ENCODE measurements at places on chromosomes 11 and 22.
A peak's percentile ranks its signal among the peaks of the same experiment; 100 is the strongest.

- peak; percentile 75 for DNase-seq
Observed at GRCh38 chr11:64864473-64865285, 13.7 kb downstream of the EHD1 start.

DNA sequence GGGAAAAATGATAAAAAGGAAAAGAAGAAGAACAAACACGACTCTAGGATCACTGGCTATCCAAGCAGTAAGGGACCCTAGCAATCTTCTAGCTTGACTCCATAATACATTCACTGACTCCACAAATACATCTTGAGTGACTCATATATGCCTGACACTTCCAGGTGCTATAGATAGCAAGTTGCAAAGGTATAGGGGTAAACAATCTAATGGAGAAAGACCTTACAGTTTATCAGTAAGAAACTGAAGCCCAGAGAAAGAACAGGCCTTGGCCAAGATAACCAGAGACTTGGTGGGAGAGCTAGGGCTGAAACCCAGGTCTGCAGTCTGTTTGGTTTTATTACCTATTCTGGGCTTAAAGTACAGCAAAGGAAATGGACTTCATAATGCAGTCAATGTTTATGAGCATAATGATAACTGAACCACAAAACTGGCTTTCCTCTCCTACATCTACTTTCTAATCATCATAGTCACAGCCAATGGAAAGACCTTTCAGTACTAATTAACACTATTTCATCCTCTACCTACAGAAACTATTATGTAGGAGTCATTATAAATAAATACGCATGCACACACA lies 19.7 kb upstream of the SLC5A1 start:
- no peak for DNase-seq

- no peak for DNase-seq
Observed at GRCh38 chr11:32081129-32081641, 9.7 kb upstream of the RCN1 start.

- DNase-seq = no peak
Observed at GRCh38 chr22:46879083-46879482, 116.6 kb downstream of the TBC1D22A start.

GRCh38 chr11:17443000-17443399 lies 33.6 kb downstream of the ABCC8 start:
- no peak for DNase-seq

GRCh38 chr11:20601221-20601914 lies 2.0 kb downstream of the SLC6A5 start:
- no peak for DNase-seq

GRCh38 chr11:65649656-65650546 lies 12.0 kb downstream of the SIPA1 start:
- DNase-seq = no peak

DNA sequence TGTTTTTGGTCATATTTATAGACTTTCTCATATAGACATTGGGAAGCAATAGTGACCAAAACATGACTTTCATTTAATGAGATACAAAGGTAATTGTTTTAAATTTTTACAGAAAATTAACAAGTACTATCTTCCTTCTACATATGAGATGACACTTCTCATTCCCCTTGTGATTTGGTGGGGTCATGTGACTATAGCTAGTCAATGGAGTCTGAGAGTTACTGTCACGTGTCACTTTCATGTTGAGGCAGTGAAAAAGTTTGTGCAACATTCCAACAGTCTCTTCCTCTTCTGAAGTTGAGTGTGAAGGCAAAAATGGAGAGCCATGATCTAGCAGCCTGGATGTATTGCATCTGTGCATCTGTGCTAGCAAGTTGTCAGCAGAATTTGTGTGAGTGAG lies 618.3 kb upstream of the LRRC4C start:
- no peak for DNase-seq

DNA sequence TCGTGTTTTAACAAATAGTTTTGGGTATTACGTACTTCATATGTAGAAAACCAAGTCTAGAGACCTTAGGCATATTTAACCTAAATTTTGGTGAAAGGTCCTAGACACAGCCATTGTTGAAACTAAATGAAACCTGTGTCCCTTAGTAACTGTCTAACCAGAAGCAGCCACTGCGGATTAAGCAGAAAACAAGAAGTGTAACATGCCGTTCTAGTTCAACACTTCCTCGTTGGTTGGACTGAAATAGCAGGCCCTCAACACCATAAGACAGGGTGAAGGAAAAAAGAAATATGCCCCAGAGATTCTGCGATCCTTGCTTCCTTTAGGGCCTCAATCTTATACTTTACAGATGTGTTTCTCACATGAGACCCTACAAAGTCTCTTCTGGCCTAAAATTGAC lies 2.0 kb downstream of the NAA40 start:
- DNase-seq = no peak

- DNase-seq = no peak
Observed at GRCh38 chr11:45453721-45454120, 167.6 kb upstream of the SYT13 start.

- no peak for DNase-seq
Observed at GRCh38 chr11:10505278-10506007, 35.5 kb downstream of the RNF141 start.
